ENCODE measurements at places on chromosomes 1 and 21.

DNA sequence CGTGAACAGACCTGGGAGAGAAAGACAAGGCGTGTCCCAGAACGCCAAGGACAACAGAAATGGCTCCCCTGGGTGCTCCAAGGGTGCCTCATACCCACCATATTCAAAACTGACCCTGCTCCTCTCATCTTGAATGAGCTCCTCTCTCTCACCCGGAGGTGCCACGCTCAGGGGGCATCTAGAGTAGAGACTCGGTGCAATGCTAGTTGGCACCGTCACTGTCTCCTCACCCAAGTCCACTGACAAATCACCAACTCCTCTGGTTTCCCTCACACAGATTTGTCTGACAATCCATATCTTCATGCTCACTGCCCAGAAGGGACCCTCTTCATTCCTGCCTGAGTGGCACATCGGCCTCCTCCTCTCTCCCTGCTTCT lies 5.0 kb downstream of the TMEM125 start:
- DNase-seq: no peak

DNA sequence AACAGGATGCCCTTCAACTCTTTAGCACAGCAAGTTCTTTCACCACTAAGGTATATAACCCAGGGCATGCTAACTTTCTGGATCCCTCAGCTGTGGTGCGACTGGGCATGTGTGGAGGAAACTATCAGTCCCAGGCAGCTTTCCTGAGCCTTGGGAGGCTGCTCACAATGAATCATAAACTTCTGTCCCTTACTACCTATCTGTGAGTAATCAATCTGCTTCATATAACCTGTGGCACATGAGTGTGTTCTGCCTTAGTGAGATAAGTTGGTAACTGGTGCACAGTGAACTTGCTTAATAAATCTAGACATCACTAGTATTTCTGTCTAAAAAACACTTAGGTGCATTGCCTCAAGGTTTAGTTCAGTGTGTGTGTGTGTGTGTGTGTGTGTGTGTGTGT lies 158.0 kb downstream of the GPATCH2 start:
- no peak for DNase-seq

- DNase-seq: no peak
Measured at GRCh38 chr1:69824932-69825331, 257.2 kb downstream of the LRRC7 start.

DNA sequence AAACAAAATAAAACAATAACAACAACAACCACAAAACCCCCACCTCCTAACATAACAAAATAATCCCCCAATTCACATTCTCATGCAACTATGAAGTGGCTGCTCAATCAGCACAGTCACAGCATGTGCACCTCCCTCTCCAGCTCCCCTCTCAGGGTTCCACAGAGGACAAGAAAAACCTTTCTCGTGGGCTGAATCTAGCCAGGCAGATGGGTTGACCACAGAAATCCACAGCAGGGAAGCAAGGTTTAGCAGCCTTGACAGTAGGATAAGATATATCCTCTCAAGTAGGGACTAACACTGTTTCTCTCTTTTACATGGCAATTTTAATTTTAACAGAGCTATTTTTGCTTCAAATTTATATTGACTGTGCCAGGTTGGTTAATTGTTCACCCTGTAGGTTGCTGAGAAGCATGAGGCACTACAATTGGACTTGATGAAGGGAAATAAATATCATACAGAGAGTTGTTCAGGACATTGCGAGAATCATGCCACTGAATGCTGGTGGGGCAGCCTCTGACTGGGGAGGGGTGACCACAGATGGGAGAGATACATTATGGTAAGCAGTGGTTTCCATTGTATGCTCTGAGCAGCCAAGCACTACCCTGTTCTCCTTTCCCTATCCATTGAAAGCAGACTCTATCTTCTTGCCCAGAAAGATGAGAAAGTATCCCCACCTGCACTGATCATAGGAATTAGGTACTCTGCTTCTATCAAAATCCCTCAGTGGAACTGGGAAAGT lies 535.1 kb downstream of the DPYD start:
- DNase-seq: no peak

- DNase-seq: no peak
Measured at GRCh38 chr1:37673920-37674319, 18.4 kb upstream of the CDCA8 start.

DNA sequence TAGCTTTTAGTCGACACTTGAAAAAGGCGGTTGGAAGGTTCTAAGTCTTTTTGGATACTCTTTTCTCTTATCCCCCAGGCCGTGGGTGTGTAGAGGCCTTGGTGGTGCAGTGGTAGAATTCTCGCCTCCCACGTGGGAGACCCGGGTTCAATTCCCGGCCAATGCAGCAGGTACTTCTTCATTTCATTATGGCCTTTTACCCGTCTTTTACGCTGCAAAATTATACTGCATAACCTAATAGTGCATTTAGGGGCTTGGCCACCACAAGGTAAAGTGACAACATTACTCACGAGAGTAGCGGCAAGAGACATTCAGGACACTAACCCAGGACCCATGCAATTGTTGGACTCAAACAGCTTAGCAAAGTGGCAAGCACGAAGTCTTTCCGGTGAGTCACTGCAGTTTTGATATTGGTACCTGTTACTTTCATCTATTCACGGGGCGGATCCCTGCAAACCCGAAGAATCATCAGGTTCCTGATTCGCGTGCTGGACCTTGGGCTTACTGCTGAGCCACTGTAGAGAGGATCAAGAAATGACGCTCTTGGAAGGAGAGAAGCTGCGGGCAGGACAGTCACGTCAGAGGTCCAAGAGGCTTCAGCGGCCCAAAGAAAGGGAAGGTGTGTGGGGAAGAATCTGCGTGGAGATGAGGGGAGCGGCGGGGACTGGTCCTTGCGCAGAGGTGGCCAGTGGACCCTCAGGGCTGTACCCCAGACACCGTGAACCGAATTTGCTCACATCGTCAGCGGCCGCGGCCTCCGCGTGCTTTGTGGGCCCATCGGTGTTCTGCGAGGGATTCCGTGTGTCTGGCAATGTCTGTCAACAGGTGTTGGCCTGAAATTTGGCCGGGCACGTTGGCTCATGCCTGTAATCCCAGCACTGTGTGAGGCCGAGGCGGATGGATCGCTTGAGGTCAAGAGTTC lies 12.9 kb upstream of the RNU1-4 start:
- DNase-seq: peak; percentile 38

DNA sequence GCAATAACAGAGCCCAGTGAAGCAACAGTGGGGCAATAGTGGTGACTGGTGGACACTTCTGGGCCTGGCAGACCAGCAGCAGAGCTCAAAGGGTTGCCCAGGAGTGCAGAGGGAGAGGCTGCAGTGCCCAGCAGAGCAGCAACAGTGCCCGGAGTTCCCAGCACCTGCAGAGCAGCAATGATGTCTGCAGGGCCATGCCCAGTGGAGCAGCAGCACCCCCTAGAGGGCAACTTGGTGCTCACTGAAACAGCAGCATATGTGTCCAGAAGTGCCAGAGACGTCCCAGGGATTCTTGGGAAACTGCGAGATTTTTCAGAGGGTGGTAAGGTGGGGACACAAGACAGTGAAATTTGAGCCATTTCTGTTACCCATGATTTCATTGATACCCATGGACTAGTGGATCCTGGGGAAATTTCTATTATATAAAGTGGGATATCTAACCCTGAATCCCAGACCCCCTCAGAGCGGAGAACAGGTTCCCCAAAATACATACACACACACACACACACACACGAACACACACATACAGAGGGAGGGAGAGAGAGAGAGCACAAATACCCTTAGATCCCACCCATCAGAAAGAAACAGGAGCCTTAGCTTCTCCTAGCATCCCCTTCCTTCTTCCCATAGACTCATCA lies 156.9 kb upstream of the GJB5 start:
- DNase-seq: peak; percentile 47

Measured in G401 (cell line).